ENCODE measurements at places on chromosomes 3 and 15.

DNA sequence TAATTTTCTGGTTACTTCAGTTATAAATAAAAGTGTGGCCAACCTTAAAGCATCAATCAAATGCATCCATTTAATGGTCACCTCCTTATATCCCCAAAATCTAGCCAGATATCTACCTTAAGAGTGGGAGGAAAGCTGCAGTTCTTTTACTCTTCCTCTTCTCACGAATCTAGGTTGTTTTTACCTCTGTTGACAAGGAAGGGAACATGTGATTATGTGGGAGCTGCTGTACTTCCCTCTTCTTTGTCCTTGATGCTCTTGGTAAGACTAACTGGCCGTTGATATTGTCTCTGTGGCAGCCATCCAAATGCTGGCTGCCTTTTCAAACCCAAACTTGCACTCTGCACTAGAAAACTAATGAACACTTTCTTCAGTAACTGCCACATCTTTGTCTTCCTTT is 275.3 kb upstream of the CADM2 start:
- no peak overlapping the region for H3K4me3 ChIP-seq
- H3K27me3 ChIP-seq = no peaks in the 10 kb centered on the region
- H3K4me1 ChIP-seq = no peaks in the 10 kb centered on the region

DNA sequence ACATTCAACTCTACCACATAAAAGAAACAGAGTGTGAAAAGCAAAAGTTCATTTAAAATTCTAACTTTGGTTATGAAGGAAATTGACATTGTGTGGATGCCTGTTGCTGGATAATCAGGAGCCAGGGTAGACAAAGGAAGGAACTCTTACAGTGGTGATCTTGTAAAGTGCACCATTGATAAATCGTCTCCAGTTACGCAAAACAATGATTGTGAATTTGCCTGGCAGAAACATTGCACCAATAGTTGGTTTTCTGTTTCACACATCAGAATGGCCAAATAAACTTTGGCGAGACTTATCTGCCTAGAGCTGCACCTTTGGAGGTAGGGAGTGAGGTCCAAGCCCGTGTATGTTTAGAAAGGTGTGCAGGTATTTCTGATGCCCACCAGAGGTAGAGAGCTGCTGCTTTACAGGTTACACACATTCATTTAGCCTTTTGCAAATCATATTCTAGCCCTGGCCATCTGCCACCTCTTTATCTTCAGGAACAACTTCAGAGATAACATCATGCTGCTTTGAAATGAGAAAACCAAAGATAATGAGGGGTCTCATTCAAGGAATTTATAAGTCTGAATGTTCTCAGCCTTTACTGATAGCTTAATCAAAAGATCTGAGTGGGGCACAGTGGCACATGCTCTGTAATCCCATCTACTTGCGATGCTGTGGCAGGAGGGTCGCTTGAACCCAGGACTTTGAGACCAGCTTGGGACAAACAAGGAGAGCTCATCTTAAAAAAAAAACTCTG is 47.4 kb upstream of the P3H2 start:
- no peaks in the 10 kb centered on the region for H3K27me3 ChIP-seq
- DNase-seq = no peak
- H3K36me3 ChIP-seq = no peaks in the 10 kb centered on the region
- no peaks in the 10 kb centered on the region for H3K4me1 ChIP-seq
- H3K27ac ChIP-seq = no peak overlapping the region
- H3K4me3 ChIP-seq = no peak overlapping the region

DNA sequence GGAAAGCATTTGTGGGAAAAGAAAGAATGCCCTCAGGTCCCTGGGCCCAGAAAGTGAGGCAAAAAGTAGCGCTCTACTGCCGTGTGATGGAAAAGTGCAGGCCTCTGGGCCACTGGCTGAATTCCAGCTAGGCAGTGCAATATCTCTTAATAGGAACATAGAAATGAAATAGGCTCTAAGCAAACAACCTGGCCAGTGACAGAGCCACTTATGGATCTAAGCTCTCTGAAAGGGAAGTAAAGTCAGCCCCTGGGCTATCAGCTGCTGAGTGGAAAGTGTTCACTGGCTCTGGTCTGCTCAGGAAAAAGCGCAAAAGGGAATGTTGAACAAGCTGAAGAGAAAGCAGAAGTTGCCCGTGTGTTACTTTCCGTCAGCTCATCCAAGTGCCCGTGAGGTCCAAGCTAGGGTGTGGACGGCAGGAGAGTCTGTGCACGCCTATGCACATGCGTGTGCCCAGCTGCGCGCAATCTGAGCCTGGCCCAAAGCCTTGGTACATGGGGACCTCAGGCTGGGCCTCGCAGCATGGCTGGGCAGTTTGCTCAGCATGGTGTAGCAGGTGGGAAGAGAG is 74.0 kb upstream of the RAD18 start:
- peaks cover 20% of the 10 kb centered on the region for H3K36me3 ChIP-seq
- H3K27me3 ChIP-seq = no peaks in the 10 kb centered on the region

DNA sequence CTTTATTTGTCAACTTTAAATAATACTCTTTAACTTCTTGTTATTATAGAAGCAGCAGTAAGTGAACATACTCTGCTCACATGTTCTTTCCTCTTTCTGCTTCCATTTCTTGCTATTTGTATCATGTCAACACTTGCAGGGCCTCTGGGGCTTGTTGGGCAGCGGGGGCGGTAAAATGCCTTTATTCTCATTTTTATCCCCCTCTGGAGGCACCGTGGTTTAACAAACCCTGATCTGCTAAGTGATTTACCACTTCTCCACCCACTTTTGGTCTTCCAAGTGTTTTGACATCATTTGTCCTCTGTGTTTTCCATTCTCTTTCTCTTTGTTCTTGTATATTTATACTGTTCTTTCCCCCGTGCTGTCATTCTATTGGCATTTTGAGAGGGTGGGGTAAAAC is 33.9 kb downstream of the SCN10A start:
- H3K27me3 ChIP-seq = no peaks in the 10 kb centered on the region
- H3K36me3 ChIP-seq = no peaks in the 10 kb centered on the region
- DNase-seq = no peak
- no peaks in the 10 kb centered on the region for H3K4me1 ChIP-seq

DNA sequence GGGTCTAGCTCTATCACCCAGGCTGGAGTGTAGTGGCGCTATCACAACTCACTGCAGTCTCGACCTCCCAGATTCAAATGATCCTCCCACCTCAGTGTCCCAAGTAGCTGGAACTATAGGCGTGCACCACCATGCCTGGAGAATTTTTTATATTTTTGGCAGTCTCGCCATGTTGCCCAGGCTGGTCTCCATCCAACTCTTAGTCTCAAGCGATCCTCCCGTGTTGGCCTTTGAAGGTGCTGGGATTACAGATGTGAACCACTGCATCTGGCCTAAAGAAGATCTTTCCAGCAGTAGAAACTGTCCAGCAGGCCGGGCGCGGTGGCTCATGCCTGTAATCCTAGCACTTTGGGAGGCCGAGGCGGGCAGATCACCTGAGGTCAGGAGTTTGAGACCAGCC is 55.2 kb upstream of the NR2C2 start:
- no peak overlapping the region for H3K4me3 ChIP-seq
- no peak for DNase-seq
- no peaks in the 10 kb centered on the region for H3K4me1 ChIP-seq
- H3K27me3 ChIP-seq = no peaks in the 10 kb centered on the region
- no peak overlapping the region for H3K27ac ChIP-seq

DNA sequence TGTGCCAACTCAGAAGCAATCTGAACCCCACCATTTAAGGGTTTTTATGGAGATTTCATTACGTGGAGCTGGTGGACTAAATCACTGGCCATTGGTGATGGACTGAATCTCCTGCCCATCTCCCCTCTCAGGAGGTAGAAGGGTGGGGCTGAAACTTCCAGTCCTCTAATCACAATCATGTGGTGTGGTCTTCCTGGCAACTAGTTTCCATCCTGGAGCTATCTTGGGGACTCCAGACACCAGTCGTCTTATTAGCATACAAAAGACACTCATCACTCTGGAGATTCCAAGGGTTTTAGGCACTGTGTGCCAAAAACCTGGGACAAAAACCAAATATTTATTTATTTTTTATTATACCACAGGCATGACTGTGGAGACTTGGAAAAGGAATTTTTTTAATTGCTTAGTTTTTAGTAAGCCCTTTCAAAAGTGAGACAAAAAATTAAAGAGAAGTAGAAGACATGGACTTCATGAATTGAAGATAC is 203.6 kb downstream of the WNT5A start:
- H3K4me3 ChIP-seq = no peak overlapping the region
- no peak for DNase-seq

- DNase-seq = peak; percentile 95
- H3K4me3 ChIP-seq = peak overlapping the region; percentile 50
- peaks cover 2% of the 10 kb centered on the region for H3K27me3 ChIP-seq
- H3K4me1 ChIP-seq = peaks cover 21% of the 10 kb centered on the region
Measured at GRCh38 chr3:183116025-183116614, 16.8 kb upstream of the MCCC1 start.

GRCh38 chr15:57444877-57445513 is 68.7 kb downstream of the CGNL1 start:
- no peaks in the 10 kb centered on the region for H3K4me1 ChIP-seq
- no peaks in the 10 kb centered on the region for H3K36me3 ChIP-seq
- no peaks in the 10 kb centered on the region for H3K27me3 ChIP-seq
- no peak overlapping the region for H3K4me3 ChIP-seq
- H3K27ac ChIP-seq = no peak overlapping the region
- DNase-seq = no peak

GRCh38 chr3:129605203-129605921 is 1.1 kb downstream of the PLXND1 start:
- peak overlapping the region; percentile 33 for H3K27ac ChIP-seq
- DNase-seq = no peak

DNA sequence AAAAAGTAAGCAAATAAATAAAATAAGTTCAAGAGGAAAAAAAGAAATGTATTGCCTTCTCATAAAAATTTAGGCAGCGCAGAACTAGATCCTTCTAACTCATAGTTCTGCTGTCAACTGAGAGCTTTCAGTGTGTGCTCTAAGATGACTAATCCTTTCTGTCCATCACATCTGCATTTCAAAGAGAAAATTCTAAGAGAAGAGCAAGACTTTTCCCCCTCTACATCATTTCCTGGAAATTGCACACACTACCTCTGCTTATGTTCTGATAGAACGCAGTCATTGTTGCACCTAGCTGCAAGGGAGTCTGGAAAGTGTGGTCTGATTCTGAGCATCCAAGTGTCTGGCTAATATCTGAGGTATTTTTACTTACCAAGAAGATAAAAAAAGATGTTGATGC is 39.6 kb upstream of the SLCO3A1 start:
- no peak overlapping the region for H3K27ac ChIP-seq
- no peaks in the 10 kb centered on the region for H3K36me3 ChIP-seq
- H3K4me1 ChIP-seq = no peaks in the 10 kb centered on the region
- no peak for DNase-seq
- no peaks in the 10 kb centered on the region for H3K27me3 ChIP-seq

GRCh38 chr3:41011854-41012253 is 187.5 kb upstream of the CTNNB1 start:
- DNase-seq = no peak
- no peak overlapping the region for H3K4me3 ChIP-seq
- no peaks in the 10 kb centered on the region for H3K36me3 ChIP-seq

DNA sequence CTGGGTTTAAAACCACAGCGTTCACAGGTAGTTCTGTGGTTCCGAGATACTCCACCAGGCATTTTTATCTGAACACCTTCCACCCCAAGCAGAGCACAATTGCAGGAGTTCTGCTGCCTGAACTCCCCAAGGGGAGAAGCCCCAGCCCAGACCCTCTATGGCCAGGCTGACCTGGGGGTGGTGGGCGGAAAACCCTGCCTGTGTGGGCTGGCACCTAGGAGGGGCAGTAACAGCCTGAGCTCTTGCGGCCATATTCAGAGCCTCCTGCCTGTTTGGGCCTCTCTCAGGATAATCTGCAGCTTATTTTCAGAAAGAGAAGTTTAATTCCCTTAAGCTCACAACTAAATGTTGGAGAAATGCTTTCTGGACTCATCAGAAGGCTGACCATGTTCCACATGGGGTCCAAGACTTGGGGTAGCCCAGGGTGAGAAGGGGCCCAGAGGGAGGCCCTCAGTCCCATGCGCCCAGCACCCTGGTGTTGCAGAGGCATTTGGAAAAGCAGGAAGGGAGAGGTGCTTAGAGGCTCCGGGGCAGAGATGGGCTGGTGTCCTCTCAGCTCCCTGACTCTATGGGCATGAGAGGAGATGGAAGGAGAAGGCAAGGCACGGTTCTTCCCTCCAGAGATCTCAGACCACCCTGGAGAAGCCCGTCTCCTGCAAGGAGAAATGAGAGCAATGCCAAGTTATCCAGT is 195.6 kb upstream of the TPM1 start:
- no peaks in the 10 kb centered on the region for H3K27me3 ChIP-seq
- no peak overlapping the region for H3K4me3 ChIP-seq
- no peak overlapping the region for H3K27ac ChIP-seq
- peaks cover 4% of the 10 kb centered on the region for H3K4me1 ChIP-seq

GRCh38 chr3:131053043-131053859 is 26.6 kb downstream of the NEK11 start:
- no peak overlapping the region for H3K27ac ChIP-seq
- no peak overlapping the region for H3K4me3 ChIP-seq
- no peaks in the 10 kb centered on the region for H3K36me3 ChIP-seq
- DNase-seq = no peak
- H3K27me3 ChIP-seq = no peaks in the 10 kb centered on the region

GRCh38 chr3:15347063-15347736 is 14.8 kb upstream of the SH3BP5 start:
- no peaks in the 10 kb centered on the region for H3K36me3 ChIP-seq
- no peaks in the 10 kb centered on the region for H3K27me3 ChIP-seq
- DNase-seq = no peak
- H3K4me1 ChIP-seq = no peaks in the 10 kb centered on the region

DNA sequence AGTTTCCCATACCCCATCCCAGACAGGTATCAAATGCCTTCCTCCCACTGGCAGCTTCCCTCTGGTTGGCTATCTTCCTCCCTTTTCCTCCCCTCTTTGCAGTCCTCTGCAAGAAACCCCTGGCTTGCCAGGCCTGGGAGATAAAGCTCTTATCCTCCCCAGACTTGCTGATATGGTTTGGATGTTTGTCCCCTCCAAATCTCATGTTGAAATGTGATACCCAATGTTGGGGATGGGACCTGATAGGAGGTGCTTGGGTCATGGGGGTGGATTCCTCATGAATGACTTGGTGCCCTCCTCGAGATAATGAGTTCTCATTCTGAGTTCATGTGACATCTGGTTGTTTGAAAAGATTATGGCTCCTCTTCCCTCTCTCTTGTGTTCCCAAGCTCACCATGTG is 32.2 kb upstream of the SNRK start:
- no peak for DNase-seq
- no peaks in the 10 kb centered on the region for H3K4me1 ChIP-seq
- H3K4me3 ChIP-seq = no peak overlapping the region
- no peaks in the 10 kb centered on the region for H3K36me3 ChIP-seq
- no peak overlapping the region for H3K27ac ChIP-seq

- H3K27me3 ChIP-seq = no peaks in the 10 kb centered on the region
- DNase-seq = no peak
- H3K36me3 ChIP-seq = no peaks in the 10 kb centered on the region
- peaks cover 56% of the 10 kb centered on the region for H3K4me1 ChIP-seq
Measured at GRCh38 chr3:126264381-126264780, 84.0 kb upstream of the ALDH1L1 start.

DNA sequence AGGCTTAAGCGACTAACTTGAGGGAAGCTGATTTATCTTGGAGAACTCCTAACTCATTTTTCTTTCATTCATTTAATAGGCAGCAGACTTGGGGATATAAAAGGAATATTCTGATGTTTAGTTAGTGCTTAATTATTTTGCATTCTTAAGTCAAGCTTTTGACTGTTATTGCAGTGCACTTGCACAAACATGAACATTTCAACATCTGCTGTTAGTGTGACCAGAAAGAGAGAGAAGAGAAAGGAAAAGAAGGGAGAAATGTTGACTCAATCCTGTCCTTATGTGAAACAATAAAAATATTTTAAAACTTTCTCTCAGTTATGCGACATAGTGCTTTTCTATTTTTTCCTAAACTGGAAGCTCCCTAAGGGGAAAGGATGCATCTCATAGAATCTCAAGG is 507.8 kb downstream of the LPP start:
- no peak overlapping the region for H3K27ac ChIP-seq
- no peak overlapping the region for H3K4me3 ChIP-seq
- no peaks in the 10 kb centered on the region for H3K4me1 ChIP-seq
- no peaks in the 10 kb centered on the region for H3K36me3 ChIP-seq
